Nucleus accumbens (tissue), 56 donors: ENCODE measurements at places on chromosomes 1 and 21.

DNA sequence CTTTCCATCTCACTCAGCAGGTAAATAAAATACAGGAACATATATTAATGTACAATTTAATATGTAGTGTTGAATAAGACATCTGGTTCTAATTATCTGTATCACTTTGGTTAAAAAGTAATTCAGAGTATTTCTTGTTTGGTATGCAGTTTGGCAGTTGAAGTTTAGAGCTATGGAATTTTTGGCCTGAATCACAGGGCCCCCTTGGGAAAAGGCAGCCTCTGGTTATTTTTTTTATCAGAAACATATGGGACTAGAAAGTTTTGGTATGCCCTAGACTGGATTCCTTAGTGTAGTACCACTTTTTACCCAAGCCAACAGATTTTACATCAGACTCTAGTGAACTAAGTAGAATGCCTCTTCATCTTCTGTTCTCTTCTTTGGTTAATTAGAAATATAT, 26.4 kb downstream of the CNST start:
- DNase-seq, result no peak

DNA sequence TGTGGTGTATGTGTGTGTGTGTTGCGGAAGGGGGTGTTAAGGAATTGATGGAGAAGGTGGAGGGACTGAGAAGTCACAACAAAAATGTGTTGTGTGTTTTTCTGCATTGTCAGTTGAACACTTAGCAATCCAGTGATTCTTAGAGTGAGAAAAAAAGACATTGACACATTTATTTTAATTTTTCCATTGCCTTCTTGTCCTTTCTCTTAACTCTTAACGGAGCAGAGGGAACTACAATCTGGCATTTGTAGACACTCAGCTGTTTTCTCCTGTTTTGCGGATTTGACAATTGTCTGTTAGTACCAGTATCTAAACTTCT, 725 bp downstream of the C1orf53 start:
- no peak for DNase-seq

- DNase-seq, result no peak
These were observed 49.4 kb upstream of the PARP1 start for GRCh38 chr1:226457307-226457712.

DNA sequence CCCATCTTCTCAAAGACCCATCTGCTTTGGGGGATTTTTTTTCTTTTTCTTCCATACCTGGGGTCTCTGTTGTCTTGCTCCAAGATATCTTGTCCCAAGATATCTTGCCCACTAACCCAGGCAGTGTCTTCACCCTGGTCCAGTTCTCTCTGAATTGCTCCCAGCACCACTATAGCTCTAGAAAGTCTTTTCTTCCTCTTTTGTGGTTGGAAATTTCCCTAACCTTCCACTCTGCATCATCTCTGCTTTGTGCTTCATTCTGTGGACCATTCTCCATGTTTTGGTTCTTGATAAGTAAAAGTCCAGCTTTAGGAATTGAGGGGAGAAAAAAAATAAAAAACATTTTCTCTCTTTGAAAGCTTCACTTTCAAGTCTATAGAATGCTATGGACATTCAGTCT, 20.9 kb downstream of the STYXL2 start:
- no peak for DNase-seq

GRCh38 chr1:208682664-208683013, 438.5 kb upstream of the PLXNA2 start:
- no peak for DNase-seq

- DNase-seq, result no peak
These were observed 22.3 kb upstream of the PEX19 start for GRCh38 chr1:160307118-160307791.

- DNase-seq, result no peak
These were observed 91.1 kb upstream of the TLR5 start for GRCh38 chr1:223234170-223234514.

DNA sequence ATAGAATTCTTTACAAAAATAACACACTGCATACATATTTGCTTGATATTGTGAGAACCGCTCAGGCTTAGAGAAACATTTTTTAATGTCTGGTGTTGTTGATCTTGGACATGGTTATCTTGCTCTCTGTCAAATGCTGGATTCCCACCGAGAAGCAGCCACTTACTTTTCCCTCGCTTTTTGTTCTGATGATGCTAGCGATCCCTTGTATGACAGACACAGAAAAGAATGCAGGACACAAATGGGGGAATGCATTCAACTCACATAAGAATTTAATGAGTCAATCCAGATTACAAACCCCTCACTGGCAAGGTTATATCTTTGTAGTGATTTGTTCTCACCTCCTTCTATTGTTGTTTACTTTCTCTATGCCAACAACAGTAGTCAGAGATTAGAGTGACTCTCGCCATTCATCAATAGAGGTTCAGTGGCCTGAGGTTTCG, 76.8 kb upstream of the AKT3 start:
- DNase-seq, result no peak

GRCh38 chr1:155859881-155860871, 809 bp downstream of the SYT11 start:
- DNase-seq, result peak; percentile 96

DNA sequence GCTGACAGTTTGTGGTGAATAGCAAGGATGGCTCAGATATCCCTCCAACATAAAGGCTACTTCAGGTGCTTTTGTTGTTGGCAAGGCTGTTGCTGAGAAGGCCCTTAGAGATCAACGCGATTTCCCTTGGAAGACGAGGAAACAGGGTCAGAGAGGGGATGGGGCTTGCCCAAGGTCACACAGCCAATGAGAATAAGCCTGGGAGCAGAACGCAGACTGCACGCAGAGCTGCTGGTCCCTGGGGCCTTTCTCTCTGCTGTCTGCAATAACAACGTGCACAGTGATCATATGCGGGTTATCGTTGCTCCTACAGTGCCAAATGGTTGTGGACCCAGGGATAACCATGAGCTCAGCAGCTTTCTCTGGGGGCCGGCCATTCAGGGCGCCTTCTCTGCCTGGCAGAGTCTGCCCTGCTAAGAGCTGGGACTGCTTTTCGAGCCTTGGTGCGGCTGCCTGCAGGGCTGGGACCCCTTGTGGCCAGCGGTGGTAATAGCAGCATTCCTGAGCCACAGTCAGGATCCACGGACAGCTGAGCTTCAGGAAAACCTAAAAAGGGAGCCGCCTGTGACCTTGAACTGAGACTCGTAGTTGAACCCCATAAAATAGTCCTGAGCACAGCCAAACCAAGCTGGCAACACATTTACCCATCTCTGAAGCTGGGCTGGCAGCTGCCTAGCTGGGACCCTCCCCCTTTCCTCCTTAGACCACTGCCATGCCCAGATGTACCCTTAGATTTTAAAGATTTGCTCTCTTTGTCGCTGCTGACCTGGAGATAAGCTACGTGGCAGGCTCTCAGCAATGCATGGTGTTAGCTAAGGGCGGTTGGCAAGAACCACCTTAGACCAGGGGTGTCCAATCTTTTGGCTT, 39.8 kb downstream of the HTR6 start:
- DNase-seq, result peak; percentile 34

- DNase-seq, result no peak
These were observed 240.3 kb downstream of the VAV3 start for GRCh38 chr1:107724648-107725047.

DNA sequence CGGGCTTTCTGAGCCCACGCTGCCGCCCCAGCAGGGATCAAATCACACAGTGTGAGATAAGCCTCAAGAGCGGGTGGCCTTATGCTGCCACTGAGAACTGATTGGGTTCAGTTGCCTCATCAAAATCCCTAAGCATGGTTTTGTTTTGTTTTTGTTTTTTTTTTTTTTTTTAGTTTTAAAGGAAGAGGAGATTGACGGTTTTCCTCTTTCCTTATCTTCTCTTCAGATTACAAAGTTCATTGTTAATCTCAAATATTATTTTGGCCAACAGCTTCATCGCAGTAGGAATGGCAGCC, 651 bp downstream of the COA6 start:
- DNase-seq, result no peak

- DNase-seq, result no peak
These were observed 5.1 kb upstream of the ARNT start for GRCh38 chr1:150881331-150882070.

DNA sequence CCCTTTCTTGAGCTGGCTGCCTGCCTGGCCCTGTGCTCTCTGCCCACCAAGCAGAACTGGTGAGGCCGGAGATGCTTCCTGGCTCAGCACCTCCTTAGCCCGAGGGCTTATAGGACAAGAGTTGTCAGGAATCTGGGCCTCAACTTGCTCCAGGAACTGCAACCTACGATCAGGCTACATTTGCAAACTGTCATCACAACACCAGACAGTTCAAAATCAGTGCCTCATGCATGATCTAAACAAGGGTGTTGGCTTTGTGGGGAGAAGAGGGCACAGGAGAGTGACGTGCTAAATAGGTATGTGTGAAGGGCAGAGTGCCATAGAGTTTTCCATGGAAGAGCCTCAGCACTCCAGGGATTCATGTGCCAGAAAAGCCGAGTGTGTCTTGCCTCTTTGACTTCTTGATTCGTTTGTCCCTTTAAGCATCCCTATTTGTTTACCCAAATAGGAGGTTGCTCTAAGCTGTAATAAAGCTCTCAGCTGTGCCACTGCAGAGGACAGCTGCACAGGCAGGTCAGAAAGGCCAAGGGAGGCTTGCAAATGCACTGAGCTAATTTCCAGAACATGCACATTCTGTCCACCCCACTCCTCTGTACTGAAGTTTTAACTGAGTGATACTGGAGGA, 30.2 kb upstream of the NEK2 start:
- DNase-seq, result no peak

GRCh38 chr1:202553560-202554038, 156.7 kb downstream of the SYT2 start:
- no peak for DNase-seq

GRCh38 chr1:63643517-63643916, 50.3 kb downstream of the PGM1 start:
- no peak for DNase-seq

GRCh38 chr1:222821239-222821638, 6.4 kb downstream of the DISP1 start:
- DNase-seq, result no peak

GRCh38 chr1:216958569-216958968, 235.3 kb upstream of the ESRRG start:
- no peak for DNase-seq

DNA sequence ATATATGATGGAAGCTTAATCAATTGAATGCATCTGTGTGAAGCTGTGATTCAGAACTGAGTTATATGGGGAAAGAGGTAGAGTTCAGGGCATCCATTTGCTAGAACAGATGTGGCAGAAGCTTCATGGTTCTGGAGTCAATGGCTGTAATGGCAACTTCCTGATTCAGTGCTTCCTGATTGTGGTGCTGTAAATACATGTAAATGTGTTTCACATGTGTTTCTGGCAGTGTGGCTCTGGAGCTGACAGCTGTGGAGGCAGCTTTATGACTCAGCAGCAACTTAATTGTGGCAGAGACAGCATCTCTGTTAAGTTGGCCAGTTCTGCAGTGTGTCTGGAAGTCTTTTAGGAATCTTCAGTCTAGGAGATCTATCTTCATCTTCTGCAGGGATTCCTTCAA, 226.6 kb upstream of the ZRANB2 start:
- DNase-seq, result no peak

DNA sequence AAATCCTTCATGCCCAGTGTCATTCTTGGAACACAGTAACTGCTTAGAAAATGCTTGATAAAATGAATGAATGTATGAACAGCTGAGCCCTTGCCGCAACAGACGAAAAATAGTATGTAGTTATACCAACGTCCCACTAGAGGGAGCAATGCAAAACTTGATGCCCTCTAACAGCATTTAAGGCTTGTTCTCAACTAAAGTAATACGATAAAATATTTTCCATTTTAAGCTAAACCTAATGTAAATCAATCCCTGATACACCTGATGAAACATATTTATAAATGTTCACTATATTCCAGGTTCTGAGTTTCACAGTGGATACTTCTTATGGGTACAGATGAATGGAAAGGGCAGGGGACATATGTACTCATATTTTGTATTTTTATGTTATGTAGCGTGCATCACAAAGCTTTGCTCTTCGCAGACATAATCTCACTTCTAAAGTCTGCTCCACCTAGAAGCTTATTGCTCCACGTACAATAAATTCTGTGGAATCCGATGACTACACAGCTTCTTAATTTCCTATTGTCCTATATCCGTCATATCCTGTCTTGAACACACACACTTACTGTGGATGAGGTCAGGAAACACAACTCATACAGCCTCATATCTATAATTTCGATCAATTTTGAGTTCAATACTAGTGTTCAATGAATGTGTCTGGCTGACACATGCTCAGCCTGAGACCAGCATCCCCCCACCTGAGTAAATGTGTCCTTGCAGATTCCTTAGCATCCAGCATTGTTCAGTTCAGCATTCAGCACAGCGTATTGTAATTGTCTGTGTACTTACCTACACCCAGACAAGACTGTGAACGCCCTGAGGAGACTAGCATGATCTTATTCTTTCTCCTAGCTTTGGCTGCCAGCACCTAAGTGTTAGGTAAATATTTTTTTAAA, 4.4 kb upstream of the UTP25 start:
- DNase-seq, result no peak

DNA sequence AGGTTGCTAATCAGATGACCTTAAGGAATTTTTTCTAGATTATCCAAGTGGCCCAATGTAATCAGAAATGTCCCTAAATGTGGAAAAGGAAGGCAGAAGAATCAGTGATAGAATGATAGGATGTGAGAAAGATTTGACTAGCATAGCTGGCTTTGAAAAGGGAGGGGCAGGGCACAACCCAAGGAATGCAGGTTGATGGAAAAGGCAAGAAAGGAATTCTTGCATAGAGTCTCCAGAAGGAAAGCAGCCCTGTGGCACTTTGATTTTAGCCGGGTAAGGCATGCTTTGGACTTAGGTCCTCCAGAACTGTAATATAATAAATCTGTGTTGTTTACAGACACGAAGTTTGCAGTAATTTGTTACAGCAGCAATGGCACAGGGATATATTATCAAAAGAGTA, 375.7 kb upstream of the B3GALT2 start:
- no peak for DNase-seq

DNA sequence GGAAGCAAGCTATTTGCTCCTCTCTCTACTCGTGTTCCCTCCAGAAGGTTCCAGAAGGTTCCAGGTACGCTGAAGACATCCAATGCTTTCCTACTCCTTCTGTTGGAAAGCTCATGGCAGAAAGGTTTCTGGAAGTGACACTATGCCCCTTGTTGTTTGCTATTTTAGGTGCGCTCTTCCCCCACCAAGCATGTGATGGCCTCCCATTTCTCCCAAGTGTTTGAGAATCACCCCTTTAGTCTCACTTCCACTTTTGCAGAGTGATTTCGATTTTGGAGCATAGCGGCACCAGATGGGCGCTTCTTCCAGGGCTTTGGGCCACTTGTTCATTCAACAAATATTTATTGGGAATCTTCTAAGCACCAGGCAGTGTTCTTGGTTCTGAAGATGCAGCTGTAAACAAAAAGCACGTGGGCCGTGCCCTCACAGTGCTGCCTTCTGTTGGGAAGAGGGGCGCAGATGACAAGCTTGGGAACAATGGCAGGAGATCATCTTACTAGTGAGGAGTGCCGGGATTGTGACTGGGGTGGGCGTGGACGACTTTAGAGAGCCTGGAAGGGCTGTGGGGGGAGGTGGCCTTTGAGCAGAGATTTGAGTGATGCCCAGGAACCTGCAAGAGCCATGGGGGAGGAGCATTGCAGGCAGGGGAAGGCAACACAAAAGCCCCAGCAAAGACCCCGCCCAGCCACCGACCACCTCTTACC, 43.0 kb upstream of the TARDBP start:
- DNase-seq, result no peak
